ENCODE measurements at places on chromosomes 4 and X.

DNA sequence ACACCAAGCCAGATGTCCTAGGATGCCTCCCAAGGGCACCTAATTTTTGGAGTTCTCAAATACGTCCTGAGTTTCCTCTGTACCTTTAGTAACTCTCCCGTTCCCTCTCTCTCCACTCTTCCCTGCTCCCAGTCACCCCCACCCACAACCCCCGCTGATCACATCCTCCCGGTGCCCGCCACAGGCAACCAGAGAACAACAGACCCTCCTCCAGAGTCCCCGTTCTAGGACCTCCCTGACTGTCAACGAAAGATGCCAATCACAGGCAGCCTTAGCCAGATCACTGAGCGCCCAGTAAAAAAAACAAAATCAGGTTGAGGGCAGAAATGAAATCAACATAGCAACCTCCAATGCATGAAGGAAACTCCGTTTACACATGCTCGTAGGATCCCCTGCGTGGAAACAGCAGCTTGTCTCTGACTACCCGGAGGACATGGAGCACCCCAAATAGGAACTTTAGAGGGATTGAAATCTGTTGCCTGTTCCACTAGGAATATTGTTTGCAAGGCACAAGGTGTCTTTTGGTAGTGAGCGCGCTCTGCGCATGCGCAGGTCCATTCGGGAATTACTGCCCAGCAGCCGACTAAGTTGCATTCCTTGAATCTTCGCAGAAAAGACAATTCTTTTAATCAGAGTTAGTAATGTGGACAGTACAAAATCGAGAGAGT lies at the start of gene GABRB1:
Gene GABRB1, plus strand, starts transcription at position 557 of the 668 bp plus-strand sequence.
- no peak for DNase-seq

DNA sequence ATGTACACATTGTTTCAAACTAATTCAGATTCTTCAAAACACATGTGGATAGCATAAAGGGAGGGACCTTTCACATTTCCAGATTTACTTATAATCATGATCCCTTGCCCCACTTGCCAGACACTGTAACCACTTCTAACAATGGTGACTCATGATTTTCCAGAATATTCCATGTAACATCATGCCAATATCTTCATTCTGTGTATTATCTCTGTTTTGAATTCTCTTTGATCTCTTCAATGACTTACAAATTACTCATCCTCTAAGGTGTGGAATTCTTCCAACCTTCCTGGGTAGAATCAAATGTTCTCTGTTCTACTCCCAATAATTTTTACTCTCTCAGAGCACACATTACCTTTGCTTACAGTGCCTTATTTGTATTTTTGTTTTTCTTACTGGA lies 517.1 kb downstream of the PCDH7 start:
- DNase-seq: no peak

- no peak for DNase-seq
Measured at GRCh38 chrX:112066813-112067212, 15.8 kb downstream of the TRPC5 start.

DNA sequence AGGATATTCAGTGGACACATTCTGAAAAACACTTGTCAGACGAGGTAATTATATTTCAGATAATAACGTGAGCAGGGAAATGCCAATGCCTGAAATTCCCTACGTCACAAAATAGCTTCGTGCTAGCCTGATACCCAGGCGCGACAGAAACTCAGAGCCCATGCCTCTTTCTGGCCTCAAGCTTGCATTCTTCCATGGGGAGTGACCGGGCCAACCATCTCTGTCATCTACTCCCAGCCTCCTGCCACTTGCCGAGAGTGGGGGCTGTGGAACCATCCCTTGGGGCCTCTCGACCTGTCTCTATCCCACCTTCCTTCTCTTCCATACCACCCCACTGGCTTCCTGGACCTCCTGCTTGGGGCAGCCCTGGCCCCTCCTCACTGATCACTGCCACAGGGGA lies 34.5 kb upstream of the CDKN2AIP start:
- DNase-seq: no peak

All from stimulated activated CD4-positive, alpha-beta T cell treated with anti-CD3 and anti-CD28 coated beads, Interleukin-15, amount 100 ng/mL, for 1 hour (primary cell).